Motor neuron (in vitro differentiated cells): ENCODE measurements at places on chromosomes 7 and 10.

GRCh38 chr10:94205396-94205831, 157.3 kb downstream of the NOC3L start:
- ATAC-seq, result no peak

DNA sequence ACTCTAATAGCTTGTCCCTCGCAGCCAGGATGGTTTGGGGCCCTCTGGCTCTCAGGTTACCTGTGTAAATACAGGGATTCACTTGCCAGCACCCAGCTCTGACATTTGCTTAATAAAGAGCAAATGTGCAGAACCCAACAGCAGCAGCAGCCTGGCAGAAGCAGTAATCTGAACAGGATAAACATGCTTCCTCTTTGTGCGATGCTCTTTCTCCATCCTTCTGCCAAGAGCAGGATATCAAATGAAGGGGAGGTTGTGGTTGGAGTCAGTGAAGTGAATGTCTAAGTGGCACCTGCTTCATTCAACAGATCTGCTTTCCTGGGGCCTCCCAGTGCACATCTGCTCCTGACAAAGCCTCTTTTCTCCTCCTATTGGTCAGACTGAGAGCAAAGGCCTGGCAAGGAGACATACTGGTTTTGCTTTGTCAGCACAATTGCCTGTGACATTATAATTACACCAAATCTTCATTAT, 130.3 kb downstream of the NRF1 start:
- no peak for ATAC-seq

DNA sequence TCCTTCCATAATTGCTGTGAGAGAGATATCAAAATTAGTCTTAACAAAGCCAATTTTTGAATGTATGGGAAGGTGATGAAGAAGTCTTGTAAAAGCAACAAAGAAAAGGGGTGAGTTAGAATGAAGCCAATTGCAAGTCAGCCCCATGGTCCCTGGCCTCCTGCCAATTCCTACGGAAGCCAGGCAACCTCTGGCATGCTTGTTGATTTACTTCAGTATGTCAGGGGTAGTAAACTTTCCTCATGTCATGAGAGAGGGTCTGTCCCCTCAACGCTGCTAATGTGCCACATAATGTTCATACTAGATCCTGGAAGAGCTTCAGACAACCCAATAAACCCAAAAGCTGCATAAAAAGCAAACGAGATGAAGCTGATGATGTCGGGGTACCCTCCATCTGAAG, 159.1 kb upstream of the YAE1 start:
- ATAC-seq, result no peak

DNA sequence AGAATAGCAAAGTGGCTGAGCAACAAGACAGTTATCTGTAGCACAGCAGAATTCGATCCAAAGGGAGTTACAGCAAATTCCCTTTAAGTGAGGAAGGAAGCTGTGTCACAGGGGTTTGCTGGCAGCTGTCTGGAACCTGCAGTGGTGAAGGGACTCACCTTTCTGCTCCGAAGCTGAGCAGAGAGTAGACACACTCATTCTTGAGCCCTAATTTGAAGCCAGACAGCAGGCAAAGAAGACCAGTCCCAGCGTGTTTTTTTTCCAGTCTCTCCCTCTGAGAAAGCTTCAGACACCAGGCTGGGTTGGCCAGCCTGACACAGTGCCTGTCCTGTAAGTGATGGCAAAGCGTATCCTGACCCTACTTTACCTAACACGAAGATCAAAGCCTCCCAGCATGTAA, 210.7 kb downstream of the TRIL start:
- no peak for ATAC-seq

DNA sequence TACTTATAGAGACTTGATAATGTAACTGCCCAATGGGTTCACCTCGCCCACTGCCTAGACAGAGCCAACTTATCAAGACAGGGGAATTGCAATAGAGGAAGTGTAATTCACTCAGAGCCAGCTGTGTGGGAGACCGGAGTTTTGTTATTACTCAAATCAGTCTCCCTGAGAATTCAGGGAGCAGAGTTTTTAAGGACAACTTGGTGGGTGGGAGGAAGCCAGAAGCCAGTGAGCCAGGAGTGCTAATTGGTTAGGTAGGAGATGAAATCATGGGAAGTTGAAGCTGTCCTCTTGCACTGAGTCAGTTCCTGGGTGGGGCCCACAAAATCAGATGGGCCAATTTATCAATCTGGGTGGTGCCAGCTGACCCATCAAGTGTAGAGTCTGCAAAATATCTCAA, 20.1 kb upstream of the C7orf33 start:
- ATAC-seq, result no peak

DNA sequence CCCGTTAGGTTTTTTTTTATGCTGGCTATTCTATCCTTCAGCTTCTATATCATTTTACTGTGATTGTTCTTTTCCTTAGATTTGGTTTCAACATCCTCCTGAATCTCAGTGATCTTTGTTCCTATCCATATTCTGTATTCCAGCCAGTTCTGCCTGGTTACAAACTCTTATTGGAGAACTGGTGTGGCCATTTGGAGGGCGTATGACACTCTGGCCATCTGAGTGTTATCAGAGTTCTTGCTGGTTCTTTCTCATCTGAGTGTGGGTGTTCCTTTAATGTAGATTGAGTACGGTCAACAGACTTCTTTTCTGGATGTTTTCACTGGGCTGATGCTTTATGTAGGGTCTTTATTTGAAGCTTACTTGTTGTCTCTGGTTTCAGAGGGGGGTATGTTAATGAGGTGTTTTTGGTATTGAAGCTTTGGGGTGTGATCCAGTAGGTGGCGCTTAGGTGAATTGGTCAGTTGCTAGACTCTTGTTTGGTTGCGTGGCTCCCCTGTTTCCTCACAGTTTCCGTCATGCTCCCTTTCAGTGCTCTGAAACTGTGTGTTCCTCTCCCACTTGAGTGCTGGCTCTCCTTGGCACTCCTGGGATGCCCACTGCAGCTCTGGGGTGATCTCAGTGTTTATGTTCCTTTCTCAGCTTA, 80.7 kb downstream of the FANK1 start:
- no peak for ATAC-seq
